NCI-H748 treated with DMSO at 0.1 percent for 48 hours (cell line): ENCODE measurements at places on chromosomes 12 and 14.

DNA sequence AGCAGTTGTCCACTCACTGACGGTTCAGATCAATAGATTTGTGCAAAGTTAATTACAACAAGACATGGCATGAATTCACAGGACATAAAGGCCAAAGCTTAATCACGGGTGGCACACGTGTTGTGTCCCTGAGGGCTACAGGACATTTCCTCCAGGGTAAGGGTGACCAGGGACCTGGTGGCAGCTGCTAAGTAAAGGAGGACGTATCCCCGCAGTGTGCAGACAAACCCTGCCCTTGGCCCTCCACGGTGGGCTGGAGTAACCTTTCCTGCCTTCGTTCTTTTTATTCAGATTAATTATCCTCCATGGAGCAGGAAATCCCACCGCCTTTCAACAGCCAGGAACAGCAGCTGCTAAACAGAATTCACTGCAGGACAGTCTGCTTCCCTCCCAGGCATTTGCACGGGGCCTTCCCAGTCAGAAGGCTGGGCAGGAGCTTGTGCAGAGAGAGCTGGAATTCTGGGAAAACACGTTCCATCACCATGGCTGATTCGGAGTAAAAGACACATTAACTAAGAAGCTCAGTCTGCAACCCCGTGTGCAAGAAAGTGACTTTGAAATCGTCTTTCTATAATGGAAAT lies 289.9 kb upstream of the SFSWAP start:
- no peak for DNase-seq

- no peak for DNase-seq
Measured at GRCh38 chr14:95522116-95522515, 5.7 kb upstream of the SYNE3 start.

DNA sequence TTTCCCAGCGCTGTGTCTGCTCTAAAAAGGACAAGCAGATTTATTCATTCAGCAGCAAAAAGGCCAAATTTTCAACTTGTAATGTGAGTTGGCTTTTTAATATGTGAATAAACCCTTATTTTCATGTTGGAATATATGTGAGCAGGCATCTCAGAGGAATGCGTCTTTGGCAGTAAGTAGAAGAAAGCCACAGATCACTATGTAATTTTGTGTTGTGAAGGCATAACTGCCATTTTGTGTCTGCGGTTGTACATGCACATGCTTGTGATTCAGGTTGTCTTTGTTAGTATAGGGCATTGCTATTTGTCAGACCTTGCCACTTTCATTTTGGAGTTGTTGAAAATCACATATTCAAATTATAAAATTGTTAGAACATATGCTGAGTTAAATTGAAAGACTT lies 398.8 kb upstream of the RGS6 start:
- no peak for DNase-seq

DNA sequence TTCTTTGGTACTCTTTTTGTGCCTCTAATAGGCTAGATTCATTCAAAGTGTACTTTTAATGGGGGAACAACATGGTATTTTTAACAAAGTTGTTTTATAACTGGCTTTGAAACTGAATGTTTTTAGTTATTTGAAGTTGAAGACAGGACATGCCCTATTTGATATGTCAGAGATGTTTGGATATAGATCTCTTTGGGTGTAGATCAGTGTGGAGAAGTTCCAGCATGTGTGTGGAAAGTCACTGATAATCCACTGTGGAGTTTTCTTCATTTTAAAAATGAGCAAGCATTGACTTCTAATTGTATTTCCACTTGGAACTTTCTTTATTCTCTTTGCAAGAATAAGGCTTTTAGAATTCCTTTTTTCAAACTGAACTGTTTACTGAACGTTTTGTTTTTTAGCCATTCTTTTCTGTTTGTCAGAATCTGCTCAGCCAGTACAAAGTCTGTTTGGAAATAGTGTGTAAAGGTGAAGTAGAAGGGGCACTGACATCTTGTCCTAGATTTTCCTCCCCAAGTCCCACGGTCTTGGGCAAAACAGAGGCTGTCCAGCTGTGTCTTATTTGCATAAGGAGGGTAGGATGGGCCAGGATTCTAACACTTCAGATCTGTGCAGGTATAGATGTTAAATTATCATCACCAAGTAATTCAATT lies 35.0 kb downstream of the TDP1 start:
- DNase-seq: no peak

DNA sequence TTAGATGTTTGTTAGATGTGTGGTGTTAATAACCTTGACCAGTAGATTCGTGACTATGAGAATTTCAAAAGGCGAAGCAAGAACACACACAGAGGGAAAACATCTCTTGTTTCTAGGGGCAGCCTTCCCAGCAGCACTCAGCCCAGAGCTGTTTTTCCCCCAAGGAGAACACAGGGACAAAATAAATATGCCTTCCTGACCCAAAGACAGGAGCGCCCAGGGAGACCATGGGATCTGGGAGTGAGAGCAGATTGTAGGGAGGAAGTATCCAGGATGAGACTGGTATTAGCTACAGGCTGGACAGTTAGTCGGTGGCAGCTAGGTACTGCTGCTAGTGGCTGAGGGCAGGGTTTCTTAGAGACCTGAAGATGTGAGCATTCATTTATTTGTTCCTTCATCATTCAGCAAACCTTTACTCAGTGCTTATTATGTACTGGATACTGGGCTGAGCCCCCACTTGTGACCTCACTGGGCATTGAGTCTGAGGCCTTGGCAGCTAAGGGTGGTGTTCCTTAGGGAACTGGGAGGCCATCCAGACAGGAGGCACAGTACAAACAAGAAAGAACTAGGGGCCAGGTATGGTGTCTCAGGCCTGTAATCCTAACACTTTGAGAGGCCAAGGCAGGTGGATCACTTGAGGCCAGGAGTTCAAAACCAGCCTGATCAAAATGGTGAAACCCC lies 469.8 kb downstream of the ZFP36L1 start:
- no peak for DNase-seq
